Gastroesophageal sphincter (tissue), 4 donors: ENCODE measurements at places on chromosomes 4 and X.

DNA sequence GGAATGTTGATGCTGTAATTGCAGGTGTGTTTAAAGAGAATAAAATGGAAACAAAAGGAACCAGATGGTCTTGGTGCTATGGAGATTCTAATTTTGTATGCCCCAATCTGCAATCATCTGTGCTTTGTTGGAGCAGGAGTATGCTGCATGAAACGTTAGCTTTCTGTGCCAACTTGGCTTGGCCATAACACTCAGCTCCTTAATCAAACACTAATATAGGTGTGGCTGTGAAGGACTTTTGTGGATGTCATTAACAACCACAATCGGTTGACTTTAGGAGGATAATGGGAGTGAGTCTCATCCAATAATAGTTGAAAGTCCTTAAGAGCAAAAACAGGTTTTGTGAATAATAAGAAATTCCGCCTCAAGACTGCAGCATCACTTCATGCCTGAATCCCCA lies 399.2 kb downstream of the NLGN4X start:
- no peak for ATAC-seq

DNA sequence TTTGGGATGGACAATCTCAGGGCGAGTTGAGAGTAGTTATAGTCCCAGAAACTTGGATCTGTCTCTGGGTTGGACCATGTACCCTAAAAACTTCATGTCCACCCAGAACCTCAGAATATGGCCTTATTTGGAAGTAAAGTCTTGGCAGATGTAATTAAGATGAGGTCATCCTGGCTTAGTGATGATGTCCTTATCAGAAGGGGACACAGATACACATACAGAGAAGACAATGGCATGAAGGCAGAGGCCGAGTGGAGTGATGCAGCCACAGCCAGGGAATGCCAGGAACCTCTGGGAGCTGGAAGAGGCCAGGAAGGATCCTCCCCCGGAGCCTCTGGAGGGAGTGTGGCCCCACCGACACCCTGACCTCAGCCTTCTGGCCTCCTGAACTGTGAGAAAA lies 61.2 kb upstream of the STX18 start:
- no peak for ATAC-seq

DNA sequence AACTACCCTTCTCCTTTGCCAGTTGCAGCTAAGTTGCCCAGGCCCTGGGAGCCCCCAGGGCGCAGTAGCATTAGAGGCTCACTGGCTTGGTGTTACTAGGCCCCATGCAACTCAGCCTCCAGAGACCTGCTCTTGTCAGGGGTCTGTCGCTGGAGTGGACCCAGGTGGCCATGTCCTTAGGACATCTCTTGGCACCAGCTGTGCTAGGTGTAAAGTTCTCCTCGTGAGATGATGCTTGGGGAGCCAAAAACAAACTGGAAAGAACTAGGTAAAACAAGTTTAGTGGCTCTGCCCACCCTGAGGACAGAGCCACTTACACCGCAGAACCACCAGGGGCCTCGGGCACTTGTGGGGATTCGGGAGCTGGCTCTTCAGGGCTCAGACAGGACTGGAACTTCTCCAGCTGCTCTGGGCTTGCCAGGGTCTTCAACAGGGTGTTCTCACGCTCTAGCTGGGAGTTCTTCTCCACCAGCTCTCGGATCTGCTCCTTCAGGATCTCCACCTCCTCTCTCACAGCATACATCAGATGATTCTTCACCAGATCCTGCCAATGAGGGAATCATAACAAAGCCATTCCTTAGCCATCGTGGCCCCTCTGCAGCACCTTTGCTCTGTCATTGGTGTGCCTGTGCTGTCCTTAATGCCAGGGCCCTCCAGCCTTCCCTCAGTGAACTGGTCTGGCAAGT lies 61.2 kb downstream of the TSC22D3 start:
- no peak for ATAC-seq

DNA sequence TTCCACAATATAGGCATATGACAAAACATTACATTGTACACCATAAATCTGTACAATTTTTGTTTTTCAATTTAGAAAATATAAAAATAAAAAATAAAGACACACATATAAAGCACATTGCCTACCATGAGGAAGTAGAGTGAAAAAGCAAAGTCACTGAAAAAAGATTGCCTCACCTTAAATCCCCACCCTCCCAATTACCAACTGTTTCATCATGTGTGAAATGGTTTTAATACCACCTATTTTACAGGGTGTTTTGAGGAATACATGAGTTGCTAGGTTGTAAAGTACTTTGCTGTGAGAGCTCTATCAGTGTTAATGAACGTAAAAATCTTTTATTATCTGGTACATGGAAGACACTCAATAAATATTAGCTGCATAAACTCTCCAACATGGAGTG lies 373.6 kb upstream of the NDST3 start:
- no peak for ATAC-seq

DNA sequence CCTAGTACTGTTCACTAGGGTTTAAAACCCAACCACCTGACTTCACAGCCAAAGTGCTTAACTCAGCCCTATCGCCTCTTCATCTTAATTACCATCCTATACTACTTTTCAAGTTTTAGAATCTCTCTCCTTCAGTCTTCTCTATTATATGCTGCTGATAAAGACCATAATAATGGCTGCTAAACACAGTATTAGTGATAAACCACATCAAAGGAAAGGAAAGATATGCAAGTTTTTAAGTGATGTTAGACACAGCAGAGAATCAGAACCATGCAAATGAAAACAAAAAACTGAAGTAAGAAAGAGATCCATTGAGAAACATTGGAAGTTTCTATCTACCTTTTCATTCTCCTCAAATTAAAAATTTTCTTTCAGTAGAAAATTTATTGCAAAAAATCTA lies 100.8 kb downstream of the REELD1 start:
- ATAC-seq: no peak

DNA sequence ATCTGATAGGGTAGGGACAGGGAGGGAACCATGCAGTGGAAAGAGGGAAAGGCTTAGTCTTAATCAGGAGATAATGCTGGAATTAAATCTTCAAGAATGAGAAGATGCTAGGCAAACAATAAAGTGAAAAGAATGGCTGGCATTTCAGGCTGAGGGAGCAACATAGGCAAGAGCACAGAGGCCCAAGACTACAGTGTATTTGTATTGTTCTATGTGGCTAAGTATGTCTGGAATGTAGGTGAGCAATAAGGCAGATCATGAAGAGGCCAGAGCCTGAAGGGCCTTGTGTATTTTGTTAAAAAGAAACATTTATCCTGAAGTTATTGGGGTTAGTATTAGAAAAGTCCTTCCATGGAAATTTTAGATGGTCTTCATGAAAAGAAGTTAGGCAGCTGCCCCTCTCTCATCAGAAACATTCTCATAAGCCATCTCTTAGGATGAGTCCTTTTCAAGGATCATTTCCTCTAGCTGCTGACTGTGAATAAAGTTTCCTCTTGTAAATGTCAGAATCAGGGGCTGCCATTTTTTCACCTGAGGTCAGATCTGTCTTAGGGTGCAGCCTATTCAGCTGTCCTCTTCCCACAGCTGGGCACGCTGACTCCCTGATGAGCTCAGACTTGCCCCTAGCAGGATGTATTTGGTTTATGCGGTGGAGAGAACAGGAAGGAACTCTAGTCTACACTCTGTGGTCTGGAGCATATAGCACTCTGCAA lies 46.3 kb downstream of the ATP10D start:
- peak; percentile 73 for ATAC-seq

GRCh38 chr4:112510291-112511092 lies 5.5 kb downstream of the NEUROG2 start:
- no peak for ATAC-seq

GRCh38 chr4:78476108-78476704 lies 75.4 kb upstream of the ANXA3 start:
- no peak for ATAC-seq

DNA sequence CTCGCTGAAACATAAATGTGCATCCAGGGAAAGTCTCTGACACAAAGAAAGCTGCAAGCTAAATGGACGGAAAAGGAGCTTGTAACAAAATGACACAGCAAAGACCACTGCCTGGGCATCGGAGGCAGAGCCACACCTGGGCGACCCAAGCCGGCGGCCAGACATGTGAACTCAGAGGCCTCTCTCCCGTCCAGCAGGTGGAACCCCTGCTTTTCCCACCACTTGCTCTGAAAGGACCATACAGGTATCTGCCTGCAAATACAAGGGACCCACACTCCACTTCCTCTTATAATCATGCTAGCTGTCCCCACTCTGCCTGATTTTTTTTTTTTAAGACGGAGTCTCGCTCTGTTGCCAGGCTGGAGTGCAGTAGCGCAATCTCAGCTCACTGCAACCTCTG lies 12.0 kb downstream of the CPLX1 start:
- no peak for ATAC-seq

DNA sequence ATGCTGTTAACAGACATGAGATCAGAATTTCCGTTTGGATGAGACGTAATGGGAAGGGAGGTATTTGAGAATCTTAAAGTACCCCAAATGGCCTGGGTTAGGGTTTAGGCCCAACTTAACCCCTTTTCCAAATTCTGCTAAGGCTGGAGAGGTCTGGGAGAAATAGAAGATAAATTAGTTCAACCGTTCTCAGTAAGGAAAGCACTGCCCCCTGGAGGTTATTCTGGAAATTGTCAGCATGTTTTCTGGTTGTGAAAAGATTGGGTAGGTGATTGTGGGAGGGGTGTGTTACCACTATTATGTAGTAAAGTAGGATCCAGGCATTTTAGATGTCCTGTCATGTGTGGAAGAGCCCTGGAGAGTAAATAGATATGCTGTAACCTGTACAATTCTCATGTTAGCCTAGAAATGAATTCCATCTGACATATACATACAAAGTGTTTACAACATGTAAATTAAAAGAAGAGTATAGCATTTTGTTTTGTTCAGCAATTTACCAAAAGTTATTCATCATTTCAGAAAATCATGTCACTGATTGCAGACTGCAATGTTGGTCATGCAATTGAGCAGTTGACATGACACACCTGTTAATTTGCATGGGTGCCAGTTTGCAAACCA lies 26.8 kb upstream of the GRXCR1 start:
- ATAC-seq: no peak

GRCh38 chr4:98466868-98467599 lies 191.4 kb downstream of the TSPAN5 start:
- no peak for ATAC-seq

DNA sequence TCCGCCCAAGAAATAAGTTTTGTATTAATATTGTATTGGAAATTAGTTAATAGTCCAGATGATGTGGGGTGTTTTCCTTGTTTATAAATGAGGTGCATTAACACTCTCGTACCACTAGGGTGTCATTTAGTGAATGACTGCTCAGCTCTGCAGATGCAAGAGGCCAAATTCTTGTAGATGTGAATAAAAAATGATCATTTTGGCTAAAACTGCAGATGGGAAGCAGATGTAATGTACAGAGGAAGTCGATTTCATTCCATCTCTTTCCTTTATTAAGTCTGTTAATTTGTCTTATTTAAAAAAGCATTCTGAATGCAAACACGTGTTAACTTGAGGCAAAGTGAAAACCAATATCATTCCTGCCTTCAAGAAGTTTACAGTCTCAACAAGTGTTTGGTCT lies 108.1 kb downstream of the DHX15 start:
- ATAC-seq: no peak

DNA sequence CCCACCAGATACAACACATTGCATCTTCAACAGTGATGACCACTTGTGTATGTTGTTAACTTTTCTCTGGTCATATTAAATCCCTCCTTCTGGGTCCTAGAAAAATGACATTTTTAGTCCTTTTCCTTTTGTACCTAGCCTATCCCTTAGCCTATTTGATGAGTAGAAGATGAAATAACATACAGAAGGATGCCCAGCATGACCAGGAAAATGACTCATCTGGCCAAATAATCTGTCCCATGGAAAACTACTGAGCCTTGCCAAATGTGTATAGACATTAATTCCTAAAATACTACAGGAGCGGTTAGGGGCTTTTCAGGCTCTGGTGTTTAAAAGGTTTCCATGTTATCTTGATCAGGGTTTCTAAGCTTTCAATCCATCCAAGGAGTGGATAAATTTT lies 129.0 kb upstream of the KCNIP4 start:
- ATAC-seq: no peak

DNA sequence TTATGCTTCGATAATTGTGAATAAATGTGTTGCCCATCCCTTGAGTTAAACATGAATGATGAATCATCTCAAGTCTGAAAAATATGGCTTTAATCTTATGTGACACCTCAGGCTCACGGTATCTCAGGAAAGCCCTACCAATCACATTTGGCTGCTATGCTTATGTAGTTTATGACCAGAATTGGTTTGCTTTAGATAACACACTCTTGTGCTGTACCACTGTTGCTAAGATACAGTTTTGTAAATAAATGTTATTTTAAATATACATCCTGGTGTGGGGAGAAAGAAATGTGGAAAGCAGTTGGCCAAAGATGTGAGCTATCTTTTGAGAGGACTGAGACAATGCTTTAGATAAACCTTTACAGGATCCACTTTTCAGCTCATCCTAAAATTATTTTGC lies 63.2 kb downstream of the NPY1R start:
- ATAC-seq: no peak

DNA sequence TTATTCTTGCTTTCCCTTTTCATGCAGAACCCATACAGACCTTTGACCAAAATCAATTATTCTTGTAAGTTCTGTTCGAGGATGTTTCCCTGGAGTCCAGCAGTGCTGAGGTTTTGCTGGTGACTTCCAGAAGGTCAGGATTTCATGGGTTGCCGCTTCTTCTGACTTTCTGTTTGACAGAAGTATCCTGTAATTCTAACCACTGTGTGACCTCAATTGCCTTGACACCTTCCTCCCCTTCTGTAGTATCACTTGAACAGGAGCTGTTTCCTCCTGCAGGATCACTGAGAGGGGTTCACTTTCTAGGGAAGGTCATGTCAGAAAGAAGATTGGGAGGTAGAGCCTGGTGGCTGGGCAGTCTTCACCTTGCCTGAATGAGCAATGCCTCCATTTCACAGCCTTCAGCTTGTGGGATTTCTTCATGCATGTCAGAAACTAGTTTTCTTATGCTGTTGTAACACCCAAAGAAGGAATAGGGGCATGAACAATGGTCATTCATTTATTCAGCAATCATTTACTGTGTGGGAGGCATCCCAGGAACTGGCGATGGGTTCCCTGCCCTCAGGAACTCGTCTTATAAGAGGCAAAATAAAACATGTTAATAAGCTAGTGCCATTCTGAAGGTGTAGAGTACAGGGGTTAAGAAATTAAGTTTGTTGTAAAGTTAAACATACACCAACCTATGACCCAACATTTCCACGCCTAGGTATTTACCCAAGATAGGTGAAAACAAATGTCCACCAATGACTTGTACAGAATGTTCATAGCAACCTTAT lies 205.9 kb downstream of the SOWAHB start:
- ATAC-seq: no peak

GRCh38 chr4:140609548-140610425 lies 41.0 kb upstream of the UCP1 start:
- peak; percentile 39 for ATAC-seq

DNA sequence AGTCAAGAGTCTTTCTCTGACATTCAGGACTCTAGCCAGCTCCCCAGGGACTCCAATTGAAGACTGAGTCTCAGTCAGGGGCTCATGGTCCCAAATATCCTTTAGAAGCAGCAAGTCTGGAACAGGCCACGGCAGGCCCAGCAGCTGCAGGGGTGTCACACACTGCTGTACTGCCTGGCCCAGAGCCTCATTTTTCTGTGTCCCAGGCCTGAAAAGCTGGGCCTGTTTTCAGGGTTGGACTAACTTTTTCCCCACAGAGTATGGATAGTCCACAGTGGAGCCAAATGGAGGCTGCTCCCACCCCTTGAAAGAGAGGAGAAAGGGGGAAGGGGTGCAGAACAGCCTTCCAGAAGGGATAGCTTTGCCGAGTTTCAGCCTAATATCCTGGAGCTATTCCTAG lies 146.8 kb upstream of the NALF2 start:
- no peak for ATAC-seq
